Hypothalamus (tissue), 51 donors: ENCODE measurements at places on chromosomes 12 and 14.

DNA sequence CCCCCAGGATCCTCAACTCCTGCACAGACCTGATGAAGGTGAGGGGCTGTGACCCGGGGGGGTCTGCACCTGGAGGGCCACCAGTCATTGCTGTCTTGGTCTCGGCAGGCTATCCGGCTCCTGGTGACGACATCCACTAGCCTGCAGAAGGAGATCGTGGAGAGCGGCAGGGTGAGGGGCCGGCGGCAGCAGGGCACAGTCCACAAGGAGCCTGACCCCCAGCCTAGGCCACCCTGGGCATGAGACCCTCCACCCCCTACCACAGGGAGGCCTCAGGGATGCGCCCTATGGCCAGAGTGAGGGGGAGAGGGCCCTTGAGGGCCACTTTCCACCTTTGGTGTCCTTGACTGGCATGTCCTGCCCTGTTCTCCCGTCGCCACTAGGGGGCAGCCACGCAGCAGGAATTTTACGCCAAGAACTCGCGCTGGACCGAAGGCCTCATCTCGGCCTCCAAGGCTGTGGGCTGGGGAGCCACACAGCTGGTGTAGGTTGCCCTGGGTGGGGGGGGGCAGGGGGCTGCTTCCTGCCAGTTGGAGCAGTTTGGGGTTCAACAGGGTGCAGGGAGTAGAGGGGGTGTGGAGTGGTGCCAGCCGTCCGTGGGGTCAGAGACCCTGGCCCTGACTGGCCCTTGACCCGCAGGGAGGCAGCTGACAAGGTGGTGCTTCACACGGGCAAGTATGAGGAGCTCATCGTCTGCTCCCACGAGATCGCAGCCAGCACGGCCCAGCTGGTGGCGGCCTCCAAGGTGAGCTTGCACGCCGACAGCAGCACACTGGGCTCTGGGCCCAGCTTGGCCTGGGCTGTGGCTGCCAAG, 25.0 kb downstream of the HIP1R start:
- peak; percentile 53 for DNase-seq

DNA sequence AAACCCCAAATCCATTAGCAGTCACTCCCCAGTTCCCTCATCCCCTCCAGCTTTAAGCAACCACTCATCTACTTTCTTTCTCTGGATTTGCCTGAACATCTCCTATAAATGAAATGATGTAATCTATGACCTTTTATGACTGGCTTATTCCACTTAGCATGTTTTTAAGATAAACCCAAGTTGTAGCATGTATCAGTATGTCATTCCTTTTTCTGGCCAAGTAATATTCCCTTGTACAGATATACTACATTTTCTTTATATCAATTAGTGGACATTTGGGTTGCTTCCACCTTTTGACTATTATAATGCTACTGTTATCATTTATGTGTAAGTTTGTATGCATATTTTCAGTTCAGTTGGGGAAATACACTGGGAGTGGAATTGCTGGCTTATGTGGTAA, 83.4 kb downstream of the TESC start:
- no peak for DNase-seq

GRCh38 chr12:109432431-109432830, 44.7 kb downstream of the KCTD10 start:
- no peak for DNase-seq

GRCh38 chr12:124227951-124228711, 66.8 kb upstream of the RFLNA start:
- DNase-seq, result no peak

GRCh38 chr12:117218149-117218548, 27.9 kb upstream of the FBXO21 start:
- DNase-seq, result no peak

GRCh38 chr12:12719496-12719895, 2.3 kb downstream of the CDKN1B start:
- DNase-seq, result no peak

- DNase-seq, result no peak
Measured at GRCh38 chr12:112350593-112351592, 31.3 kb downstream of the HECTD4 start.

GRCh38 chr14:69287098-69288010, 27.4 kb downstream of the GALNT16 start:
- no peak for DNase-seq

DNA sequence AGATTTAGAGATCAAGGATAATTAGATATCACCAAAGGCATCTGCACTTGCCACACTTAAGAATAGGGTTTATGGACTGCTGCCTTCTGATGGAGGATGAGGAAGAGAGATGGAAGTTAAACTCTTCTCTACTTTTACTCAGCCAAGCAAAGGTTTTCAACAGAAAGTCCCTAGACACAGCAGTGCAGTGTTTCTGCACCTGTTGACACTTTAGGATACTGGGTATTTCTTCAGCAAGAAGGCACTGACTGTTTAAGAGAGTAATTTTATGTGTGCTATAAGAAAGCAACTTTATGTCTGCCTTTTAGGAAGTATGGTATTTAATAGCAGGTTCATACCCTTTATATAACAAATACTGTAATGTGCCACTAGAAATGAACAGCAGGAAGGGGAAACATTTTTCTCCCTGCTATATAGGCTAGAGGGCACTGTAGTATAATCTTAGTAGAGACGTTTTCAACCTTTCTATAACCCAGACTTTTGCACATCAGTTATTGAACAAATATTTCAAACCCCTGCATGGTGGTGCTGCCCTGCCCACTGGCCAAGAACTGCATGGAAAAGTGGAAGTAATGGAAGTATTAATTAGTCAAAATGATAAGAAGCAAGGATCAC, 225.0 kb upstream of the GRIP1 start:
- DNase-seq, result no peak

GRCh38 chr14:105273062-105273461, 24.7 kb downstream of the BTBD6 start:
- no peak for DNase-seq

- no peak for DNase-seq
Measured at GRCh38 chr12:46553911-46554310, 181.3 kb upstream of the SLC38A2 start.

GRCh38 chr14:81533536-81534343, at the start of gene SEL1L:
Gene SEL1L, minus strand, starts transcription at chr14:81533853. Its CDS starts 109 bp downstream, at chr14:81533744.
- peak; percentile 98 for DNase-seq

DNA sequence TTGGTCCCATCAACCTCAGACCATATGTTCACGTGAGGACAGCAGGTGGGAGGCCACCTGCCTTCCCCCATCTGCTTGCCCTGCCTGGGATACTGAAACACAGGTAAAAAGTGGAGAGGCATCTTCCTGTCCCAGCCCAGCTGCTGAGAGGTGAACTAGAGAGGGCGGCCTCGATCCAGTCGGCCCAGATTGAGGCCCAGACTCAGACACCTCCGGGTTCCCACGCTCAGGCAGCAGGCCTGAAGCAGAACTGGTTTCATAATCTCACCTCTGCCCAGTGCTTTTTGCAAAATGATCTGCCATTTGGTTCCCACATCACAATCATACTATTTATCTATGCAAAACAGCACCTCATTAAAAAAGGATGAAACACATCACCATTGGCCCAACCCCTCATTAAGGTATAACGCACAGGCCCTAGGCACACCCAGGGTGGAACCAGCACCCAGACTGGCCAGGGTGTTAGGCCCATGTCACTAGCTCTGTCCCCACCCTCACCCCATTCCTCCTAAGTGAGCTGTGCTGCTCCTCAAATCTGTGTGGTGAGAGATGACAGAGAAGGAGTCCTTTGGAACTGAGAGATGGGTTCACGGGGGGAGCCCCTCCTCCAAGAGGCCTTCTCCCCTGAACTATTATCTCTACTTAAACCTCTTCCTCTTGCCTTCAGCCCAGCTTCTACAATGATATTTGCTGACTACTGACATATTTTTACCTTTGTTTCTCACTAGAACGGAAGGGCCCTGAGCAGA, 81.1 kb downstream of the ZFP36L1 start:
- no peak for DNase-seq
